ENCODE measurements at places on chromosomes 6 and 20.

DNA sequence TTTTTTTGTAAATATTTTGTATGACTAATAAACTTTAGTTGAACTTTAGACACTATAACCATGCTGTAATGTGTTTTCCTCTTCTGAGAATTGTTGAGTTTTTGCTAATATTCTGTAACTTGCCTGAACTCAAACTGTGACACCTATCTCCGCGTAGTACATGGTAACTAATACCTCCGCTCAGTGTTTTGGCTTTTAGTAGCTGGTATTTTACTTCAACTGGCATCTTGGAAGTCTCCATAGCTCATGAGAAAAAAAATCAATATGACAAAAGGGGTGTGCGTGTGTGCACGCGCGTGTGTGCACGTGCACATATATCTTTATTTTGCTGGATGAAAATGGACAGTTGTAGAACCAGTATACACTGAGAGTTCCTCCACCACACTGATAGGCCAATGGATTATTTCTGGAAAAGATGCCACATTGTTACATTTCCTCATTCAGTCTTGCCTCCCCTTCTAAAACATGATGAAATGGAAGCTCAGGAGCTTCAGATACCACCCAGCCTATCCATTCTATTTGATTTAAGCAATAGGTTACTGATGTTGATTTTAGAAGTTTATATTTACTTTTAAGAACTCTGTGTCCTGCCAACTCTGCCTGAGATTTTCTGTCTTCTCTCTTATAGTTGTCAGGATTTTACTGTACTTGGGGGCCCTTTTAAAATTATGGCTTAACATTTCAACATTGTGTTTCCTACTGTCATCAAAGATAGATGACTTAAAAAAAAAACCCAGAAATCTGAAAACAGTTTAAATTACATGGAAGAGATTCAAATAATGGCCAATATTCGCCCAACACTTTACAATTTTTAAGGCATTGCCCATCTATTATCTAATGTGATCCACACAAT lies 16.3 kb upstream of the ADGRG6 start:
- DNase-seq = no peak

- DNase-seq = no peak
These were observed 129.3 kb upstream of the PDE7B start for GRCh38 chr6:135722190-135722589.

GRCh38 chr6:65098349-65098748 lies 608.7 kb downstream of the EYS start:
- DNase-seq = no peak

DNA sequence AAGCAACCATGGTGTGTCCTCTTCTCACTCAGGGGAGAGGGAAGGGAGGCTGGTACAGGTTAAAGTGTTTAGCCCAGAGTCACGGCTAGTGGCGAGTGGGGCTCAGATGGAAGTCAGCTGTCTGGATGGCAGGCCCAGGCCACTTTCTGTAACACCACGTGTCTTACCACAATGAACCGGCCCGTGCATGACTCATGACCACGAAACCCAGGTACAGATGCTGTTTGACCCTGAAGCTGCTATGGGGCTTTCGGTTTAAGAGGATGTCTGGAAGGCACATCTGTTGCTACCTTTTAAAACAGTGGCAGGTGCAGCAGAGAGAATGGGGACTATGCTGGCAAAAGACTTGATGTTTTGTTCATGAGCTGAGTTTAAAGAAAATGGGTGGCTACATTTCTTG lies 36.5 kb upstream of the MPC1 start:
- no peak for DNase-seq

GRCh38 chr6:106214531-106214930 lies 111.0 kb downstream of the ATG5 start:
- no peak for DNase-seq

GRCh38 chr6:74057326-74057725 lies 361.3 kb downstream of the CD109 start:
- DNase-seq = no peak

DNA sequence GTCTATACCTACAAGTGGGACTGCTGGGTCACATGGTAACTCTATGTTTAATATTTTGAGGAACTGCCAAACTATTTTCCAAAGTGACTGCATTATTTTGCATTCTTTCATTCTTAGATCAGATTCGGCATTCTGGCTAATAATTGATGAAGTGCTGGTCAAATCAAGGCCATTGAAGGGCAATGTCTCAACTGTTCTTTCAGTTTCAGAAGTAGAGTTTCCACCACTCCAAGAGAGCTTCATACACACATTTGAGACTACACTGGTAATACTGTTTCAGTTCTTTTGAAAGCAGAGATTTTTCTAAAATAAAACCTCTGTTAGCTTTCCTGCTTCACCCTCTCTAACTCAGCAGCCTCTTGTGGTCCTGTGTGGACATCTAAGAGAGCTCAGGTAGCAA lies 154.5 kb downstream of the CFAP61 start:
- no peak for DNase-seq

- no peak for DNase-seq
These were observed 21.1 kb downstream of the YTHDF1 start for GRCh38 chr20:63194797-63195173.

GRCh38 chr6:147221739-147222138 lies 17.5 kb downstream of the STXBP5 start:
- DNase-seq = no peak

DNA sequence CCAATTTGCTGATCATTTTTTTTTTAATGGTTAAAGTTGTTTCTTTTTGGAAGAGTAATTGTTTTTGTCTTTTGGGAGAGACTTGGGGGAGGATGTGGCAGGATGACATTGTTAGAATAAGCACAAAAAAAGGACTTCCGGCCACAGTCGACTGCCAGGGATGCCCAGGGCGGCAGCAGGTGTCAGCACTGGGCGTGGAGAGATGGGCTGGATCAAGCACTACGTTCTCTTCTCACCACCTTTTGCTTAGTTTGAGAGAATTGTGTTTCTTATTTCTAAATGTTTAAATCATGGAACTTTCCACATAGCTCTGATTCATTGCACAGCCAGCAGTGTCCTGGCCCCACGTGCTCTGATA lies 104.6 kb upstream of the FRMD1 start:
- no peak for DNase-seq

- no peak for DNase-seq
These were observed 477.1 kb upstream of the EYS start for GRCh38 chr6:66184091-66184490.

GRCh38 chr20:50514750-50515149 lies 4.6 kb downstream of the PTPN1 start:
- DNase-seq = no peak

DNA sequence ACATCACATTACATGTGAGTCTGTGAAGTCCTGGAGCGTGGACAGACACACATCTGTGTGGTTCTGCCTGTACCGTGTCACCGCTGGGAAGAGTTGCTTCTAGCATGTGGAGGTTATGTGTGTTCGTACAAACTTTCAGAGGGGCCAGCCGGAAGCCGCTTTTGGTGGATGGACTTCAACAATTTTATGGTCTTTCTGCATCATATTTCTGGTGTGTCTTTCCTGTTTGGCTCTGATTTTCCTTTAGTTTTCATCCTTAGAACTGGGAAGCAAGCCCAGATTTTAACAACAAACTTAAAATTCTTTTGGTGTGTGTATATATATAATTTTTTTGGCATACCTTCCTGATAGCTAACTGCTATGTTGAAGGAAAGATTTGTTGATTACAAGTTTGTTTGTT lies 71.2 kb downstream of the TIAM2 start:
- DNase-seq = no peak

DNA sequence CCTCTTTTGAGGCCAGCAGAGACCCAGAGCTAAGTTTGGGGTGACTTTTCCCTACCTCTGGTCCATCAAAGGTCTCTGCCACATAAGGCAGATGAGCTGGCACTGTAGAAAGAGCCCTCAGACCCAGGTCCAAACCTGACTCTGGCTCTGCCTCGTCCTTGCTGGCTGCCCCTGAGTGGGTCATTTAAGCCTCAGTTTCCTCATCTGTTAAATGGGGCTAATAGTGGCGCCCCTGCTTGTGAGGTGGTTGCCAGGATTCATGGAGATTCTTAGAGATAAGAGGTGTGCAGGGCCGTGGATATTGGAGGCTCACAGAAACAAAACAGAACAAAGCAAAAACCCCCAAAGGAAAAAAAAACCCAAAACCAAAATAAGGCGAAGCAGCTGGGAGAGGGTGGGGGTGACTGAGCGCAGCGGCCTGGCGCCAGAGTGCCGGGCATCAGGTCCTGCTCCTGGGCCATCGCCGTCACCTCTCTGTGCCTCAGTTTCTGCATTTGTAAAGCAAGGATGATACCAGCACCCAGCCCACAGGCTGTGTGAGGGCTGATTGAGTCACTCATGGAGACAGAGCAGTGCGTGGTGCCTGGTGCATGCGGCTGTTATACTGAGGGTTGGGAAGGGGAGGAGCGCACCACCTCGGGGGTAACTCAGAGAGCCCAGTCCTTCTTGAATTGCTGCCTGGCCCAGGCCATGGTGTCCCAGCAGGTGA lies 133.8 kb upstream of the PTPN1 start:
- no peak for DNase-seq

DNA sequence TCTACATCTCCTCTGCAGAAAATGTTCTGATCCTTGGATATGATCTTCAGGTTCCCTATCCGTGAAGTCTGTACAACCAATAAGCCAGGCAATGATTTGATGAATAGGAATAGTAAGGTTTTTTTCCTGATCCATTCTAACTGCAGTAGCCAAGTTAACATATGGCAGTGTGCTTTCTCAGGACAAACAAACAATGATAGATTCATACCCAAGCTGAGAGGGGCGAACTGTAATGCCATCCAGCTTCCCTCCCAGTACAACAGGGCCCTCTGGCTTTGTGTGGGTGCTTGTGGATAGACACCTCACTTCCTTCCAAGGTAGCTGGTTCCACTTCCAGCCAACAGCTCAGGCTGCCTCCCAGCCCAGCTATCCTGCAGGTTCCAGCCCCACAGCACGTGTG lies 359.2 kb downstream of the CDH26 start:
- DNase-seq = no peak

GRCh38 chr20:60760256-60761000 lies 491.6 kb upstream of the CDH4 start:
- DNase-seq = no peak

- DNase-seq = no peak
These were observed 3.7 kb downstream of the TAF4 start for GRCh38 chr20:62061851-62062423.

- no peak for DNase-seq
These were observed 16.6 kb downstream of the DSE start for GRCh38 chr6:116387374-116387773.

GRCh38 chr20:31606804-31607639 lies 1.9 kb downstream of the ID1 start:
- peak; percentile 88 for DNase-seq

GRCh38 chr20:61072398-61072797 lies 179.7 kb upstream of the CDH4 start:
- DNase-seq = no peak

DNA sequence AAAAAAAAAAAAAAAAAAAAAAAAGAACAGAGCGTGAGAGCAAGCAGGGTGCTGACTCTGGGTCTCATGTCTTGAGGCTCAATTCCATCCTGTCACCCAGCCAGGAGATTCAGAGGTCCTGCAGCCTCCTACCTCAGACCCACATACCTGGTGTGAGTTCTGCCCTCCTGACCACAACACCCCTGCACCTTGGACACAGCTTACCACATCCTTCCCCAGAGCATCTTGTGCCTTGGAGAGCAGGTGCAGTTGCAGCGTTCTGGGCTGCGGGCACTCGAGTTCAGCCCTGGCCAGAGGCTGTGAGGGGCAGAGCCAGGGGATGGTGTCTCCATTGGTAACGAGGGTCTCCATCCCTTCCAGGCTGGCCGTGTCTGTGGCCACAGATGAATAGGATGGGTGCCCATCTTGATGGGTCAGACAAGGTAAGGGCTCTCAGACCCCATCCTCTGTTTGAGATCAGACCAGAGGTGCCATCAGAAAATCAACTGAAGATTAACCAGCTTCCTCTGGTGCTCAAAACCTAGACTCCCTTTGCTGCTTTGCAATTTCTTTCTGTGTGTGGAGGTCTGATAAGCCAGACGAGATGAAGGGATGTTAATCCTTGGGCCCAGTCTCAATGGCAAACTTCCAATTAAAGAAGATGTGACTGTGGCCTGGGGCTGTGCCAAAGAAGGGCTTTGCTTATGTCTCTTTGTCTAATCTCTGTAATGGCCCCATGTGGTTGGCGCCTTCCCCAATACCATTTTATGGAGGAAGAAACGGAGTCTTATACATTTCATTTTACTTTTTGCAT lies 14.7 kb upstream of the ZNF831 start:
- no peak for DNase-seq

DNA sequence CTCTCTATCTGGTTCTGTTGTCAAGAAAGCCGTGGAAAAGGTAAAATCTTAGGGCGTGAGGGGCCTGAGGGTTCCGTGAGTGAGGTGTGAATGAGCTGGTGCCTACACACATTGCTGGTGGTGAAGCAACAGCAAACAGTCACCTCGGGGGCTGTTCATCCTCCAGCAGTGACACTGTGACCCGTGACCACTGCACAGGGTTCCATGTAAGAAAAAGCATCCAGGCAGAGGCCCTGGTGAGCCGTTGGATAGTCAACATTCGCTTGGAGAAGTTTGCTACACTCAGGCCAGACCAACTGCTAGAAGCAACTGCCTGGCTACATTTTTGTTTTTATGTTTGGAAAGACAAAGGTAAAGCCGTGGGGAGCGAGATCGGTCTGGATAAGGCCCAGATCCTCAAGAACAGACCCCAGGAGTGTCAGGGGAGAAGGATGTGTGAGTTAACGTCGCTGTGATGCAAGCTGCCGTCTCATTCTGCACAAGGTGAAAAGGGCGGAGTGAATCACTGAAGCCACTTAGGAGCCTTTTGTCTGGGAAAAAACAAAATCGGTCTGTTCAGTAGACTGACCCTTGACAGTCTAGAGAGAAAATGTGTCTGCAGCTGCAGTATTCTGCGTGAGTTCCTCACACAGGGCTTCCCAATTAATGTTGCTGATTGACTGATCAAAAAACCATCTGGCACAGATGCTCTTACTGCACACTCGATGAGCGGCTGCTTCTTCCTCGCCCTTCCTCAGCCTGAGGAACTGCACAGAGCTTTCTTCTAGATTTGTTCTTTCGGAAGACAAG lies 404.0 kb downstream of the SMOC2 start:
- DNase-seq = no peak

DNA sequence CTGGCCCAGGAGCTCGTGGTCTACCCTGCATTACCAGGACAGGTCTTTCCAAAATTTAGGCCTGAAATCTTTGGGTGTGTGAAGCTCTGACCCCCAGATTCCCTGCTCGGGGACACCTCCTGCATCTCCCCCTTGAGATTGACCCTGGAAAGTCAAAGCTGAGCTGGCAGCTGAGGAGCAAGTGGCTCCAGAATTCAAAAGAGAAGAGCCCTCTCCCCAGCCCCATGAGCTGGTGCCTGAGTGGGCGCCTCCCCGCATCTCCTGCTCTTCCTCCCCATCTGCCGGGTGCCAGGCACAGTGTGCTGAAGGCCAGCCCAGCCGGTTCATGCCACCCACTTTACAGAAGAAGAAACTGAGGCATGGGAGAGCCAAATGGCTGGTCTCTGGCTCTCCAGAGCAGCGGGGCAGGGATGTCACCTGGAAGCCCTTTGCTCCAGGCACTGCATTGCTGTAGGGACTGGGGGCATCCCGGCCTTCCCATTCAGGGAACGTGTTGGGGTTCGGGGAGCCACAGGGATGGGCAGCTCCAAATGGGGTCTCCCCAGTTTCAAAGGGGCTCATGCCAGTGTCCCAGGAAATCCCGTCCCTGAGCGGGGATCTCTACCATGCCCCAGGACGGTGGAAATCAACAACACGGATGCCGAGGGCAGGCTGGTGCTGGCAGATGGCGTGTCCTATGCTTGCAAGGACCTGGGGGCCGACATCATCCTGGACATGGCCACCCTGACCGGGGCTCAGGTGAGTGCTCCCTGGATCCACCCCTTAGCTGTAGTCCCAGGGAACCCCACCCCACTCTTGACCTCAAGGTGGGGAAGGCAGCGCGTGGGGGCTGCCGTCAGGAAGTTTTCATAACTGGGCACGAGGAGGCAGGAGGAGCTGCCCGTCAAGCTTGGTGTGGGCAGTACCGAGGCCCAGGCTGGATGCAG lies 20.5 kb downstream of the NPEPL1 start:
- DNase-seq = no peak
